ENCODE measurements at places on chromosomes 7 and 10.
A peak's percentile ranks its signal among the peaks of the same experiment; 100 is the strongest.

DNA sequence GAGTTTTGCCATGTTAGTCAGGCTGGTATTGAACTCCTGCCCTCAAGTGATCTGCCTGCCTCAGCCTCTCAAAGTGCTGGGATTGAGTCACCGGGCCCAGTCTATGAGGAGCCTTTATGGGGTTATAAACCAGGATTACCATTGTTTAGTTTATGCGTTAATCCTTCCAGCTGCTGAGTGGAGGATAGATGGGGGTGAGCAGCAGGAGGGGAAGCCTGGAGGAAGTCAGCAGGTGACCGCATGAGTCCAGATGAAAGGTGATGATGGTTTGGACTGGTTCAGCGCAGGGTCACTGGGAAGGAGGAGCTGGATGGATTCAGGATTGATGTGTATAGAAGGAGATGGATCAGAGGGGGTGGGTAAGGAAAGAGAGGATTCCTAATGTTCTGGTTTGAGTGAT is 197.1 kb downstream of the ADAM12 start:
- no peak for DNase-seq

DNA sequence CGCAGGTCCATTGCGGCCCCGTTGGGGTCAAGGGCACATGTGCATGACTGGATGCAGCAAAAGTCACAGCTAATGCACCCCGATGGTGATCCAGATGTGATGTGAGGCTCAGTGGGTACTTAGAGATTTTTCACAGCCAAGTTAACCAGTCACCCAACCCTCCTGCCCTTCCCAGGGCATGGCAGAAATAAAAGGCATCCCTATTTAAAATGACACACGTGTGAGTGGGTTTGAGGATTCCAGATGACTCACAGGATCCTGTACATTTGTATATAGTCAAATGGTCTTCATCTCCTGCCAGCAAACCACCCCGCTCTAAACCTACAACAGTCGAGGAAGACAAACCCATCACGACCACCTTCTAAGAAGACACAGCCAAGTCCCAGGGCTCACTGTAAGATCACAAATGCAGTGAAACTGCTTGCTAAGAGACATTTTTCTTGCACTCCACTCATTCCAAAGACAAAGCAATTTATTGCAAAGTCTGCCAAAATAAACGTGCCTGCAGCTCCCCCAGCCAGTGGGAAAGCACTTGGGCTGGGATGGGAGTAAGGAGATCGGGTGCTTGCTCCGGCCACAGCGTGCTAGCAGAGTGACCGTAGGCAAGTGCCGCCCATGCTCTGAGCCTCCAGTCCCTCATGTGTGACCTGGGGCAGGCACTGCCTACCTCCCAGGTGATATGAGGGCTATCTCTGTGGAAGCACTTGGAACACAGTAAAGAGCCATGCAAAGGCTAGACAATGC is 86.6 kb upstream of the MACROH2A2 start:
- no peak for DNase-seq

DNA sequence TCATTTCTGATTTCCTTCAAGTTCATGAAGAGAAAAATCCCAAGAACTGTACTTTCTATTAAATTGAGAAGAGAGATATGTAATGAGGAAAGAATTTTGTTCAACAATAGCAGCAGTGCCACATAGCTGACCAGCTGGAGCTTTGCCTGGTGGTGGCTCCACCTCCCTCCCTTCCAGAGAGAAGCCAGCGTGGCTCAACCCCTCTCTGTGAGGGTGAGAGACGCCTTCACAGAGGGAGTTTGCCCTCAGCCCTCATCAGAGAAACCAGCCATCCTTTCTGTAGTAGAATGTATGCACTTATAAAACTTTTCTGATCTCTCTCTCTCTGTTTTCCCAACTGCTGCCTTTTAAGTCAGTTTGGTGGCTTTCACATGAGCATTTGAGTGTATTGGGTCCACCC is 20.5 kb upstream of the COL1A2 start:
- DNase-seq: peak; percentile 84

GRCh38 chr7:147670759-147671158 is 919.8 kb upstream of the C7orf33 start:
- no peak for DNase-seq

DNA sequence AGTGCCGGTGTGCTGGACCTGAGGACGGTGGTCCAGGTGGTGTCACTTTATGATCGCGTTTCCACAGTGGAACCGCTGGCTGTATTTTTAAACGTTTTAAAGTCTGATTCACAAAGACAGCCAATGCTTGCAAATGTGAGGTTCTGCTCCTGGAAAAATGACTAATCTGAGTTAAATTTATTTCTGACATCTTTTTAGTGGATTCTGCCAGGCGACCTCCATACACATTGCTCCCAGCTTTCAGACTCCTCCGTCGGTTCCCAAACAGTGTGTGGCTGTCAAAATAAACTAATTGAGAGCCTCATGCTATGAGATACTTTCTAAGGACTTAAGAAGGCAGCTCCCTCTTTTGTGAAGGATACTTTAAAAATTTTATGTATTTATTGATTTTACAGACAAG is 12.7 kb upstream of the TTYH3 start:
- DNase-seq: peak; percentile 45

- DNase-seq: no peak
Observed at GRCh38 chr10:7488418-7488829, 77.6 kb upstream of the SFMBT2 start.

DNA sequence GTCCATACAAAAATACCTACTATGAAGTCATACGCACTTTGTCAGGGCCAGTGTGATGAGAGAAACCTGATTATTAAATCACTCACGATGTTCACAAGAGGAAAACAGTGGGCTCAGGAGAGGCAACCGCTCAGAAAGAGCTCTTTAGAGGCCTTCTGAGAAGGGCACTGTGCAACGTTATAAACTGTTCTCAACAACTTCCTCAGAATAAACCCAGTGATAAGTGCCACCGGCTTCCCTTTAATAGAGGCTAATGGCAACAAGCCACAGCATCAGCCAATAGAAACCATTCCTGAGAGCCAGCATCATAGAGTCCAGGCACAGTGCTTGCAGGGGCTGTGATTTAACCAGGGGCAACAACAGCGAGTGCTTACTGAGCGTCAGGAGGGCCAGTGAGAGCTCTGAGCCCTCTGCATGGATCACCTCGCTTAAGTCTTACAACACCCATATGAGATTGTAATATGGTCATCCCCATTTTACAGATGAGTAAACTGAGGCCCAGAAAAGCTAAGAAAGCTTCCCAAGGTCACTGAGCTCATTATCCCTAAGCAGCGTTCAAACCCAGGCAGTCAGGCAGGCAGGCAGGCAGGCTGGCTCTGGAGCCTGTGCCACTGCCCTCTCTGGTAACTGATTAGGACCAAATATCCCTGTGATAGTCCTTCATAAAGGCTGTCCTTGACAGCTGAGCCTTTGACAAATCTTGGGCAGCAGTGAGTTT is 30.9 kb upstream of the ATXN7L1 start:
- no peak for DNase-seq

DNA sequence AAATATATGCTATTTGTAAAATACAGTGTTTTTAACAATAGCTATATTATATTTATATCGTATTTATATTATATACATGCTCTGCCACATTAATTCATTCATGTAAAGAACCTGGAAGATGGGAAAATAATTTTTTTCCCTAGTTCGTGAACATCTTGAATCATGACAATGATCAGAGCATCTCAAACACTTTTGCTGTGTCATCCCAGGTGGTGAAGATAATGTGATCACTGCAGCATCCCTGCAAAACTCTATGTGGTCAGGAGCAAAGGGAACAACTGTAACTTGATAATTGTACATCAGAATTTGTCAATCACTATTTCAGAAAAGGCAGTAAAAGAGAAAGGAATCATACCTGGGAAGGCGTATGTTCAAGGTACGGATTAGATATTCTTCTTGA is 39.3 kb downstream of the RAPGEF5 start:
- DNase-seq: no peak

- DNase-seq: no peak
Observed at GRCh38 chr7:7237201-7237977, 55.0 kb downstream of the C1GALT1 start.

- no peak for DNase-seq
Observed at GRCh38 chr7:114405427-114405826, 9.2 kb upstream of the FOXP2 start.

DNA sequence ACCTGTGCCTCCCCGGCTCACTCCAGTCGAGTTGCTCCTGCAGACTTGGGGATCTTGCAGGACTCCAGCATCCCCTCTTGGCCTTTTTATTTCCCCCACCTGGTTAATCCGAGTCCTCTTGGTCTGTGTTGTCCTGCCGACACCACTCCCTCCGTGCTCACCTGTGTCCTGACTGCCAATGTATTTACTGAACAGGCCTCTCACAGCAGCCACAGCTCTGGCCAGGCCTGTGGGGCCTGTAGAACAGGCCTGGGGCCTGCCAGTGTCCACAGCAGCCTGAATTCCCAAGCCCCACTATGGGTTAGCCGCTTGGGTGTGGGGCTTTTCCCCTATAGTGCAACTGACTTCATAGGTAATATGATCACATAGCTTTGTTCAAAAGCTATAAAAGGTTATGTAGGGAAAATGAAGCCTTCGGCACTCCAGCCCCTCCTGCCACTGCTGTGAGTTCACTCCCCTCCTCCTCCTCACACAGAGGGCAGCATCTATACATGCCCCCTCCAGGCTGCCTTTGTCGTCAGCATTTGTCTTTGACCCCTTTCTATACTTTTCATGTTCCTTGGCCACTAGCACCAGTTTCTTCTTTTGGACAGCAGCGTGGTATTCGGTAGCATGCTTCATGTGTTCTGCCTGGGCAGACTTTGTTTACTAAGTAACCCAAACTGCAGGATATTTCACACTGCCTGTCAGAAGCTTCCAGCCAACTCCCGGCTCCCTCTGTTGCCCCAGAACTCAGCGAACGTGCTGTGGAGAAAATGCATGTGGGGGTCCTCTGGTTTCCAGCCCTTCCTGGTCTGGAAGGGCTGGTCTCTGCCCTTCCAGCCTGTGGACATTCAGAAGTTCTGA is 46.1 kb downstream of the ZNF467 start:
- DNase-seq: no peak

GRCh38 chr7:102125127-102125596 is 161.5 kb upstream of the SH2B2 start:
- peak; percentile 91 for DNase-seq

DNA sequence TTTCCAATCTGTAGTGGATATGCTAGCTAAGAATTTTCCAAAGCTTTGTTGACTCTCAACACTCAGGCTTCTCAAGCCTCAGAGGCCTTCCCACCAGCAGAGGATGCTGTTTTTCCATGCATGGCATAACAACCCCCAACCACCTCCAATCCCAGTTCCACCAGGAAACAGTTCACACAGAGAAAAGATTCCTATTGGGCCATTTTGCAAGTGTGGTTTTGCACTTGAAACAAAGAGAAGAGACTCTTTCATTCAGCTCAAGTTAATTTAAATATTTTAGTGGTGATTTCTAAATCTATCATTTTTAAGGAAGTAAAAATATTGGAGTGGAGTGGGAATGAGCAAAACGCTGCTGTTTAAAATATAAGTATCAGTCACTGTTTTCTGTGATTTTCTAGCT is 105.6 kb upstream of the COL1A2 start:
- peak; percentile 76 for DNase-seq

GRCh38 chr10:4541292-4541691 is 284.7 kb upstream of the AKR1E2 start:
- peak; percentile 78 for DNase-seq

DNA sequence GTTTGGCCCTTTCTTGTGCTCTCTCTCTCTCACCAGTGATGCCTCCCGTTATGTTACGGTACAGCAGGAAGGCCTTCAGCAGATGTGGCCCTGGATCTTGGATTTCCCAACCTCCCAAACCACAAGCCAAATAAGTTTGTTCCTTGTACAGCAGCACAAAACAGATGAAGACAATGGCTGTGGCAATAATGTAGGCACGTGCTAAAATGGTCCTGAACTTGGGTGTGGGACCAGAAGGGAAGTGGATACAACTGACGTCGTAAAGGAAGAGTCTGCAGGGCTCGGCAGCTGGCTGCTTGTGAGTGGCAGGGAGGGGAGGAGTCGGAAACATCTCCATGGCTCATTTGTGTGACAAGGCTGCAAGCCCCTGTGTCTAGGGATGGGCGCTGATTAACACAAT is 26.8 kb downstream of the PROSER2 start:
- DNase-seq: no peak

- DNase-seq: peak; percentile 6
Observed at GRCh38 chr10:73163096-73163495, 4.7 kb downstream of the ECD start.

DNA sequence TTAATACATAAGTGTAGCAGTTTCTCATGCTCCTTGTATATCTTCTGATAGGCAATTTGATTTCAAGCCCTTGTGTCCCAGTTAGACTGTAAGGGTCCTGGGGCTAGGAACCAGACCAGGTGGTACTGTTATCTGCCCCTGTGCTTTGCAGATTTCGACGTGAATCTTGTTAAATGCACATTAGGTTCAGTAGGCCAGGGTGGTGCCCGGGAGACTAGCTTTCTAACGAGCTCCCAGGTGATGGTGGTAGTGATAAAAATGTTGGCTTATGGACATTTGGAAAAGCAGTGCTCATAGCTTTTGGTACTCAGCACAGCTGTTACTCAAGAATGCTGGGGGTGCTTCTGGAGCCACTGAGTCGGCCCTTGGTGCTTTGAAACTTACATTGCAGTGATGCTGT is 64.2 kb downstream of the PRPF18 start:
- DNase-seq: no peak

GRCh38 chr10:6039711-6040110 is 22.5 kb downstream of the IL2RA start:
- DNase-seq: no peak

GRCh38 chr10:96238646-96239623 is 32.4 kb downstream of the BLNK start:
- no peak for DNase-seq

GRCh38 chr10:132257271-132257670 is 50.5 kb downstream of the STK32C start:
- peak; percentile 94 for DNase-seq

GRCh38 chr7:46157404-46157803 is 236.3 kb upstream of the IGFBP3 start:
- DNase-seq: peak; percentile 74

- peak; percentile 9 for DNase-seq
Observed at GRCh38 chr7:725223-726005, 1.1 kb upstream of the DNAAF5 start.

GRCh38 chr10:122782911-122783310 is 62.7 kb downstream of the CUZD1 start:
- DNase-seq: no peak

- DNase-seq: peak; percentile 62
Observed at GRCh38 chr7:106346678-106347217, 62.0 kb upstream of the NAMPT start.
